NCI-H524 treated with DMSO at 0.1 percent for 48 hours (cell line): ENCODE measurements at places on chromosomes 11 and 22.

- no peak for DNase-seq
These were observed 544.0 kb downstream of the NTM start for GRCh38 chr11:131914361-131914774.

DNA sequence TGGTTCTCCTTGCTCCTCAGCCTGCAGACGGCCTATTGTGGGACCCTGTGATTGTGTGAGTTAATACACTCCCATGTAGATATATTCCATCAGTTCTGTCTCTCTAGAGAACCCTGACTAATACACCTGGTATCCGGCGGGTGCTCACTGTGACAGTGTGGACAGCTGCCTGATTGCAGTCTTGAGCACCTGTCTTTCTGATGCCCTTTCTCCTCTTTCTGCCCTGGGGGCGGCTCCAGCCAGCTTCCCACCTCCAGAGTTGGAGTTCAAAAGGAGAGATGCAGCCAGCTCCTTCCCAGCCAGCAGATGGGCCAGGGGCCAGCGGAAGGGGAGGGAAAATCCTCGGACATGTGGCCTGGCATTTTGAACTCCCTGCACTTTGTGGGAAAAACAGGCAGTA is 15.0 kb downstream of the SMIM38 start:
- no peak for DNase-seq

DNA sequence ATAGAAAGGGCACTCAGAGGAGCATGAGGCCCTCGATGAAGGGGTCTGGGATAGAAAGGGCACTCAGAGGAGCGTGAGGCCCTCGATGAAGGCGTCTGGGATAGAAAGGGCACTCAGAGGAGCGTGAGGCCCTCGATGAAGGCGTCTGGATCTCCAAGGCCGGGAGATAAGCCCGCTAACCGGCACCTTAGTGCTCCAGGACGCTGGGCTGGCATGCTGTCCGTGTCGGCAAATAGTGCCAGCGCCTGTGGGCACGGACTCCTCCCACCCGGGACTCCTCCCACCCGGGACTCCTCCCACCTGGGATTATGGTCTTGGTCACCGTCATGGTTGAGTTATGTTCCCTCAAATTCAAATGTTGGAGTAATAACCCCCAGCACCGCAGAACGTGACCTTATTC is 725.3 kb downstream of the BRD1 start:
- no peak for DNase-seq

- DNase-seq = no peak
These were observed 4.1 kb upstream of the B4GALNT4 start for GRCh38 chr11:364991-365725.

DNA sequence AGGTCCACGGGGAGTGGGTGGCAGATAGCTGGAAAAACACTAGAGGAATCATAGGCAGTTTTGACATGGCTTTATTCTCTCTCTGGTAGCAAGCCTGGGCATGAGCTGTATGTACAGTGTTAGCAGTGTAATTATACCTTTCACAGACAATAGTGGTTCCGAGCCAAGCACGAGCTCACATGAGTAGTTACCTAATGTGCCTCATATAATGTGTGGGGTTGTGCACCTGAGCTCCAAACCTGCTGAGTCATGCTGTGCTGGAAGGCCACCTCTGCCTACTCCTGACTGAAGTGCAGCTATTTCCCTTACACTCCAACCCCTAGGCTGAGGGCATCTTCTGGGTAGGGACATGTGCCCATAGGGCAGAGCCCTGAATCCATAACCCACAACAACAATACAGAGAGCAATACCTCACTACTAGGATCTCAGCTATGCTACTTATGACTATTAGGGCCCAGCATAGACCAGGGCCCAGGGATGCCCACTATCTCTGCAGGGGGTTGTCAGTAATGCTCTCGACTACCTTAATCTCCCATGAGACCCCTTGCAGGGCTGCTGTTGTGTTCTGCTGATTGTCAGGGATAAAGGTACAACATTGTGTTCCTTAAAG is 432.1 kb downstream of the DYNC2H1 start:
- DNase-seq = no peak

GRCh38 chr22:19196841-19197612 is 18.5 kb upstream of the SLC25A1 start:
- no peak for DNase-seq

DNA sequence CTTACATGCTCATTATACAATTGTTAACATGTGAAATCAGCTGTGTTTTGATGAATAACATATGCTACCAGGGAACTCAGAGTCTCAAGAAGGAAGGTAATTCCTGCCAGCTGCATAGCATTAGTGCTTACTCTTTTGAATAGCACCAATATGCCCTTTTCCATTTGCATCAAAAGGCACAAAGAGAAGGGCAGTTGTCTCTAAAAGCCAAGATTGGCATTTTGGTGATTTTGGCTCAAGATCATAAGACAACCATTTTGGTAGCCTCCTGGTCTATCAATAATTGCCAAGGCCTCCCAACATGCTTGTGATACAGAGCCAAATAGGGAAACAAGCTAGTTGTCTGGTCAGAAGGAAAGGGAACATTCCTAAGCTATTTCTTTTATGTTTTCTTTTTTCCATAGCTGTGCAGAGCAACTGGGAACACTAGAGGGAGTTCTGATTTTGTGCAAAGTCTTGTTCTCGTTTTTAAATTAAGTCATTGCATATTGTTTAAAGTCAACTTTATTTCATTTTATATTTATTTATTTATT is 416.7 kb upstream of the CHORDC1 start:
- peak; percentile 47 for DNase-seq

DNA sequence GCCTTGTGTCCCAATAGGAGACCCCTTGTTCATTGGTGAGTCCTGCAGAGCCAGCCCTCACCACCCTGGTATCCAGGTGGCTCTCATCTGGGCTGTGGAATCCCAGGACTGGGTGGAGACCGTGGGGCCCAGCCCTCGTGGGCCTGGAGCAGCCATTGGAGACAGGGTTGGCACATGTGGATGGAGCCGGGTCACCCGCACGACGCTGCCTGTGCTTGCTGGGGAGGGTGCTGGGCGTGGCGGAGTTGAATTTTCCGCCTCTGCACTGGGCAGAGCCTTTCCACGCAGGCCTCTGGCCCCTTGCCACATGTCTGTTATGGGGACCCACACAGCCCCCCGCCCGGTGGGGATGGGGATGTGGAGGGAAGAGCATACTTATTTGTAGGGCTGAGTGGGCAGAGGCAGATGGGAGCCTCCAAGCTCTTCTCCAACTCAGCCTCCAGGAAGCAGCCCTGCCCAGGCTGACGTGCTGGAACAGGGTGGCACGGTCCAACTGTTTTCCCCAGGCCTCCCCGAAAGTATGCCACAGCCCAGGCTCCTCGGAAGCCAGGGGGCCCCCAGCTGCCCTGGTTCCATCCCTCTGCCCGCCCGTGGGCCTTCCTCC is 12.6 kb downstream of the GRAMD4 start:
- DNase-seq = no peak

GRCh38 chr11:62556875-62557631 is 10.4 kb upstream of the AHNAK start:
- DNase-seq = no peak

GRCh38 chr11:129040934-129041333 is 98.3 kb upstream of the TP53AIP1 start:
- no peak for DNase-seq

DNA sequence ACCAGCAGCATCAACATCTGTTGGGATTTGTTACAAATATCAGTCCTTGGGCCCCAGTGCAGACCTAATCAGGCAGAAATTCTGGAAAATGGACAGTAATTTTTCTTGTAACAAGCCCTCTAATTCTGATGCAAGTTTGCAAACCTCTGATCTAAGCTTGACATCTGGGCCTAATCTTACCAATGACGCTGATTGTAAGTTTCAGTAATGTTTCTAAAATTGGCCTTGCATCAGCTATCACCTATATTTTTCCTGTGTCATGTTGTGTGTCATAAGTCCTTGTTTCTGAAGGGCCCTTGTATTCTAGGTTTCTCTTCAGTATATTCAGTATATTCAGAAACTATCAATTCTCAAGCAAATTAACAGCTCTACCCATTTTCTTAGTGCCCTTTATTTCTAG is 36.4 kb downstream of the ZNF215 start:
- no peak for DNase-seq

DNA sequence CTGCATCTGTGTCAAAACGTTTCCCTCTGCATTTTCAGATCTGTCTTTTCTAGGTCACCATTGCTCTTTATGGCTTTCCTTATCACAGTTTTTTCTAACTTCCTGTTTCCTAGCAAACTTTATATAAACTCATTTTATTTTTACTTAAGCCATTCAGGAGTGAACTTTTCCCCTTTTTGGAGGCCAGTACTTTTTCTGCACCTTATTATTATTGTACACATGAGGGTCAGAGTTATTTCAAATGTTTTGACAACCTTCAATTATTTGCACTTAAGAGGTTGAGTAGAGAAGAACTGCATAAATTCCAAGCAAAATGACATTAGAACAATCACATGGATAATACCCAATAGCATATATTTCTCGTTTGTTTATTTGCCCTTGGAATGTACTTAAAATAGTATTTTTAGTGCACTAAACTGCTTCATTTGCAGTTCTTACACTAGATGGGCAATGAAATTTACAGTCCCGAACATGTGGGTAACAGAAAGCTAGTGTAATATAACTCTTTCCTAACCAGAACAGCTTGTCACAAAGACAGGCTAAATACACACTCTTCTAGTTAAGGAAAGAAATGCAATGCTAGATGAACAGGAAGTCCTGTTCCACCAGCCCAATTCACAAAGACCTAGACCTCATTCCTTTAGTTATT is 79.5 kb downstream of the UBASH3B start:
- no peak for DNase-seq

DNA sequence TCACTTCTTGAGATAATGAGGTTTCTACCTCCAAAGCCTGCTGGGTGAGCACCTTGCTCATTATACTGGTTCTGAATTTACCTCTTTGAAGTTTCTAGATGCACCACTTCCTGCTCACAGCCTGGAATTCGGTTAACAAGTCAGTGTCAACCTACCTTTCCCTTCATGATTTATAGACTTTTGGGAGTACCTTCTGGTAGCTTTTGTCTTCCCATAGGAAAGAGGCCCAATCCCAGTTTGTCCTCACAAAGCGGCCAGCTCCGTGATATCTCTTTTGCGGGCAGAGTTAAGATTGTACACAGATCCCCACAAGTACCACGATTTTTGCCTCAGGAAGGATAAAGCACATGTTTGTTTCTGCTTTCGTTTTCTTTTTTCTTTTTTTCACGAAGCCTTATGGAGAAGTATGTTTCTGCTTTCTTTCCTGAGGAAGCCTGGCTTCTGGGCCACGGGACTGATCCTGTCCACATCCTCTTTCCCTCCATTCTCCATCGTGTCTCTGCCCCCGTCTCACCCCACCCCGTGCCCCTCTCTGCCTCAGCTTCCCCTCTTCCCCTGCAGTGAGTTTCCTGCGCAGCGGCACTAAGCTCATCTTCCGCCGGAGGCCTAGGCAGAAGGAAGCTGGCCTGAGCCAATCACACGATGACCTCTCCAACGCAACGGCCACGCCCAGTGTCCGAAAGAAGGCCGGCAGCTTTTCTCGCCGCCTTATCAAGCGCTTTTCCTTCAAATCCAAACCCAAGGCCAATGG is 5.7 kb upstream of the HINFP start:
- DNase-seq = no peak

GRCh38 chr11:27642954-27643353 is 57.3 kb downstream of the BDNF start:
- DNase-seq = no peak

DNA sequence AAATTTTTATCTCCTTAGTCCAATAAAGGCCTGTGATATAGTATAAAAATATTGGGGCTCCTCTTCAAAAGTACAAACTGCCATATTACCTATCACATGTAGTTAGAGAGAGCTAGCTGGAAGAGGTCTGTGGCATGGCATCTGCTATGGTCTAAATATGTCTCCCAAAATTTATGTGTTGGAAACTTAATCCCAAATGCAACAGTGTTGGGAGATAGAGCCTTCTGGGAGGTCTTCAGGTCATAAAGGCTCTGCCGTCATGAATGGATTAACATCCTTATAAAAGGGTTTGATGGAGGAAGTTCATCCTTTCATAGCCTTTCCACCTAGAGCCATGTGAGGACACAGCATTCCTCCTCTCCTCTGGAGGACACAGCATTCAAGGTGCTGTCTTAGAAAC is 105.4 kb downstream of the RELT start:
- no peak for DNase-seq

DNA sequence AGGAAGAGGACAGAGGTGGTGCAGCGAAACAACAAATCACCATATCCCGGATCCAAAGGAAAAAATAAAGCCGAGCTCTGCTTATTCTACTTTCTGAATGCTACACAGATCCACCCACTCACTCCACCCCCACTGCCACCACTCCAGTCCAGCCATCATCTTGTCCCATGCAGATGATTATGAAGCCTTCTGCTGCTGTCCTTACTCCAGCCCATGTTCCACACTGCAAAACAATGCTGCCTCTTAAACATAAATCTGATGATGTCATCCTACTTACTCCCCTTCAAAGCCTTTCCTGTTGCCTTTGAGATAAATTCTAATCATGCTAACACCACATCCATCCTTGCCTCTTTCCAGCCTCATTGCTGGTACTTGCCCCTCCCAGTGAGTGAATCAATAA is 6.5 kb upstream of the DRD2 start:
- no peak for DNase-seq

DNA sequence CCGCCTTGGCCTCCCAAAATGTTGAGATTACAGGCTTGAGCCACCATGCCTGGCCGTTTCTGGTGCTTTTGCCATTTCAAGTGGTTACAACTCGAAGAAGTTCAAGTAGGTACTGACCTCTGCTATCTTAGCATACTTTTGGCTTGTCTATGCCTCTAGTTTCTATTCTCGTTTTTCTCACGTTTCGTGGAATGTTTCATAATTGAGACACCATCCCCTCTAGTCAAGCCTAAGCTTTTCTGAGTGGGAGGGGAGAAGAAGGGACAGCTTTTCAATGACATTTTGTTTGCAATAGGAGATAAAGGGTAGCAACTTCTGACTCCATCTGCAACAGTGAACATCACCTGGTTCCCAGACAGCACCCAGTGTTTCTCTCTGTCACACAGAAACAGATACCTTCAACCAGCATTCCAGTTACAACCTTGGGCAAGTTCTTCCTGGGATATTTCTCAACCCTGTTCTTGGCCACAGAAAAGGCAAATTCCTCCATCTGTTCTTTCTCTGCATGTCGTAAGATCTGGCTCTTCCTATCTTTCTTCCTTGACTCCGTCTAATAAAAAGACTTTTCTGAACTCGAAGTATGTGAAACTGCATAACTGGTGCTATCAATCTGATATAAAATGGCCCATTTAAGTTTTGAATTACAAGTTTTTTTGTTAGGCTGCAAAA is 25.5 kb downstream of the DDI1 start:
- DNase-seq = no peak

DNA sequence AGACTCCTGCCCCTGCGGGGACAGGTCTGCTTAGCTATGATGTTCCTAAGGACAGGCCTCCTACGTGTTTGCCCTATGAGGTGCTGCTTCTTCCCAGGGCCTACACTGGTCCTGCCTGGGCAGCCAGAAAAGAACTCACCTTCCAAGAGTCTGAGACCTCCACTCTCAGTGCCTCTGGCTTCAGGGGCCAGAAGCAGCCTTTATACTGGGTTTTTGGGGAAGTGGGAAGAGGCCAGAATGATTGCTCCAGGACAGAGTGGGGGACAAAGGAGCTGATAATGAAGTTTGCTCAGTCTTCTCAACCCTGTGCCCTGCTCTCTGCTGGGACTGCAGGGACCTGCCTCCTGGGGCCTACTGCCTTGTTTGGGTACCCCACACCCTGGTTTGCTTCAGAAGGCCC is at the start of gene PRG3:
Gene PRG3, minus strand, starts transcription at position 176 of the 400 bp plus-strand sequence. CDS start 442 bp downstream, outside the sequence.
- DNase-seq = no peak

- no peak for DNase-seq
These were observed 122.2 kb downstream of the ABTB2 start for GRCh38 chr11:34235591-34236071.

GRCh38 chr22:44577391-44578109 is 79.5 kb upstream of the RTL6 start:
- DNase-seq = no peak
